SK-N-SH treated with all-trans-retinoic acid at 6 μM for 48 hours (cell line): ENCODE measurements at places on chromosomes 3 and 15.

DNA sequence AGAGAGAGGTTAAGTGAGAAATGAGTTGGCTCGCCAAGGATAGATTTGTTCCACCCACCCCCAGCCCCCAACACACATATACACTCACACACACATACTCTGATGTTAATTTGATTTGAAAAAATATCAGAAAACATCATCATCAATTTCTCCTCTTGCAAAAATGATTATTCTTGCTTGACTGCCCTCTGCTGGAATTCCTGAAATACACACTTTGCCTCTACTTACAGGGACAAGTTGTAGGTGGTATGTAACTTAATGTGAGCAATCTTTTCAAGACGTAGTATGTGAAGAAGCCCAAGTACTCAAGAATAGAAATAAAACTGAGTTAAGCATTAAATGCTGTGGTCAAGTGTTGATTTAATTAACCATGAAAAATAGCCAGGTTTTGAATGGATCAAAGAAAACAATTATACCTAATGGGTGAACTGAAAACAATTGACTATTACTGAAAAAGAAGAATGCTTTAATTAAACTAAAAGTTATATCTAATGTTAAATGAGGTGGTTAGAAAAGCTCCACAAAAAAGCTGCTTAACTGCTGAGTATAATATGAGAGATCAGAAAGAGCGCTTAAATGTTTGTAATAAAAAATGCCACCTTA, 46.6 kb upstream of the MDFIC2 start:
- ATAC-seq = peak; percentile 57; the same call in 1 of the 3 replicates

GRCh38 chr3:132218817-132219755, 98.1 kb upstream of the ACP3 start:
- no peak for ATAC-seq

GRCh38 chr15:96736384-96736783, 405.9 kb downstream of the NR2F2 start:
- ATAC-seq = no peak

DNA sequence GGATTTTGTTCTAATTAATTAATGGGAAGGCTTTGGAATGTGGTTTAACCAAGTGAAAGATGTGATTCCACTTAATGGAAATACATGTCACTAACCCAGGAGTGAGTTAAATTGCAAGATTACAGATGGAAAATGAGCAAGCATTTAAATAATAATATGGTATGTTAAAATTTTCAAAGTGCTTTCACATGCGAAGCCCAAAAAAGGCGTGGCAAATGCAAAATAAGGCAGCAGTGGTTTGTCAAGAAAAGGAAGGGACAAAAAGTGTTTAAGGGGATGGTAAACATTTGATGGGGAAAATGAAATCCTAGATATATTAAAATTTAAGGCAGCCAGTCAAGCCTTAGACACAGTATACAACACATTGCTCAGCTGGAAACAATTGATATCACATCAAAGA, 2.9 kb downstream of the TICRR start:
- no peak for ATAC-seq

DNA sequence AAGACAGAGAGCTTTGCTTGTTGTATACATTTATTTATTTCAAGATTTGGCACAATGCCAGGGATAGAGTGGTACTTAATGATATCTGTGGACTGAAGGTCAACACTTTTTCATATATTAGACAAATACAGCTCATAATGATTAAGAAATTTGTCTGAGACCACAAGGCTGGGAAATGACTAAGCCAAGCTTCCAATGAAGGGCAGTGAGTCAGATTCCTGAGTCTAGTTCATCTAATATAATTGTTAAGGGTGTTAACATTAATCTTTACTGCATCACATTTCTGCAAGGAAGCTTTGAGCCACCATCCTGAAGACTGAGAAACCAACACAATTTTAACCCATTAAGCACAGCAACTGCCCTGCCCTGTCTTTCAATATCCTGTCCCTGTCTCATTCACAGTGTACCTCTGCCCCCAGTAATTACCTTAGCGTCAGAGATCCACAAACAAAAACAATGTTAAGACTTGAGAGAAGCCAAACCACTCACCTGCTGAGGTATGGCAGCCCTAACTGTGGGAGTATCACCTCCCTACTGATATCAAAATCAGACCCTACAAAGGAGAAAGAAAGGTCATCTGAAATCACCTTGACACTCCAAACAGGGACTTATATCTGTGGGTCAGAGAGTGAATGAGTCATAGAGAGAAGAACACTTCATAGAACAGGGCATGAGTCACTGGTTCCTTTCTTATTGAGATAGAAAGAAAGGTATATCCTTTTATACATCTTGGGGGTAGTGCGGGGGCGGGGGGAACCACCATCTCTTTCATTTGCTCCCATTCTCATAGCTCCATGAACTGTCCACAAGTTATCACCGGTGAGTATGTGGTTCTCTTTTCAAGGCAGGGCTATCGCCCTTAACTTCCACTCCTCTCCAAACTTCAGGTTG, 74.7 kb downstream of the MAGI1 start:
- peak; percentile 86 for ATAC-seq

- ATAC-seq = no peak
These were observed 88.4 kb downstream of the ASB7 start for GRCh38 chr15:100690795-100691158.

- no peak for ATAC-seq
These were observed 74.5 kb downstream of the FOXP1 start for GRCh38 chr3:71509066-71509465.

DNA sequence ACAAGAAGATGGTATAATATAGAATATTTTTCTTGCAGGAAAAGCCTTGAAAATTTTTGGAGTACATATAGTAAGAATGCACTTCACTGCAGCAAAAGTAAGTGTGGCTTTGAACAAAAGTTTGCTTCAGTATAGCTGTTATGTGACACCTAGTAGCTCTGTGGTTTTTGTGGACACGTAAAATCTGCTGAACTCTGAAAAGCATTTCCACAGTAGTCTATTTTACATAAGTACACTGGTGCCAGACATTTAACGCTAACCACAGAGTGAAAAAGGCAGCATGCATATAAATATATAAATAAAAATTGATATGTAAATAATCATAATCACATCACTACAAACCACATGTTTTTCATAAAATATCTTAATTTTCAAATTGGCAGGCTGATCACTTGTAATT, 39.8 kb downstream of the CGGBP1 start:
- no peak for ATAC-seq

DNA sequence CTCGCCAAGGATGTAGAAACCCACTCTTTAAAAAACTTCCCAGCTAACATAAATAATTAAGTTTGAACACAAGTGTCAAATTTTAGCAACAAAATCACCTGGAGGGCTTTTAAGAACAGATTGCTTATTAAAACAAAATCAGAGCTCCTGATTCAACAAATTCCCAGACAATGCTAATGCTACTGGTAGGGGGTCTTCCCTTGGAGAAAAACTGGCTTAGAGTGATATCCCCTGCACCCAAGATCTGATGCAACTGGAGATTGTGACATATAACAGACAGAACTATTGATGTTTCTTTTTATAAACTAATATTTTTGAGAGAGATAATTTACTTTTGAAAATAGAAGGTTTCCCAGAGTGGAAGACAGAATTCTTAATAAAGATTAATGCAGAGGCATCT, 19.9 kb downstream of the IGSF10 start:
- ATAC-seq = no peak

DNA sequence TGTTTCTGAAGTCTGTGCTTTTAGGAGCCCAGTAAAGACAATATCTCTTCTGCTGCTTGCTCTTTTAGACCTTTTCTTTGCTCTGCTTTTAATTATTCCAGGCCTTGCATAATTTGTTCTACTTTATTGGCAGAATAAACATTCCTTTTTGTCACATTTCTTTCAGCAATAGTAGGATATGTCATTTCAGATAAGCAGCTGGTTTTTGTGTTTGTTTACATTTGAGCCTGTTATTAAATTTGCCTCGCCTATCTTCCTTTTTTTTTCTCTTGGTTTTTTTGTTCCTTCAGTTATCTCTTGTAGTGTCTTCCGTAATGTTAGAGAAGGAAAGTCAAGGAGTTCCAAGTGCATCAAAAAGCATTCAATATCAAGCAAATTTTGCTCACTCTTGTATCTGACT, 16.4 kb downstream of the ZNF654 start:
- ATAC-seq = no peak

DNA sequence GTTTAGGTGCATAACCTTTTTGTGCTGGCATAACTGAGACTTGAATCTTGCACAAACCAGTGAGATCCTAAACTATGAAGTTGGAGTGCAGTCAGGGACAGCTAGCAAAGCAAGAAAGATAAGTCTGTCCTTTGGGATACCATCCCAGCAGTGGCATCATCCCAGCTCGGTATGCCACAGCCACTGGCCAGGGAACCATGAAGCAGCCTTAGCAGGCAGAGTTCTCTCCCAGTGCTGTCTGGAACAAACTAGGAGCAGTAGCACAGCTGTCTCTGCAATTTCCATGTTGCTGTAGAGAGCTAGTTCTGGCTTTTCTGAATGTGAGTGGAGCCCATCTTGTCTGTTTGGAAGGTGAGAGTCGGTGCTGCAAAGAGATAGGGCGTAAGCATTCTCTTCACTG, 130.3 kb downstream of the DTWD1 start:
- ATAC-seq = no peak

DNA sequence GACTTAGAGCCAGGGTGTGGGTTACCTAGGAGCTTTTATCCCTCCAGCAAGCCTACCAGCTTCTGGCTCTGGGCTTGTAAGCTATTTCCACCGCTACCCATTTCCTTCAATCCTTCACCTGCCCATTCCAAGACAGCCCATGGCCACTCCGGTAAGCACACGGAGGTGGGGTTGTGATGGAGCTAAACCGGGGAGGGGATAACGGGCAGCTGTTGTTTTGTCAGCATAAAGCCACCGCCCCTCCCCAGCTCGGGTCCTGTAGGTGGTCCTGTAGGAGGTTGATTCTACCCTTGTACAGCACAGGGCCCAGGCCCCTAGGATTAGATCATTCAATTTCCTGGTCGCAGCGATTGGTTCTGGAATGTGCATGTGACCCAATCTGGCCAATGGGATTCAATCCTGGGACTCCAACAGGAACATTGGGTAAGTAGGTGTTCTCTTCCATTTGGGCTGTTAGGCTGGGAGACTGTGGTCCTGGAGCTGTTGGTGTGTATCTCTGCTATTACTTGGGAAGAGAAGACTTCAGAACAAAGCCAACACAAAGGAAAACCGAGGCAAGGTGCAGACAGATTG, 150.6 kb downstream of the RAB11A start:
- ATAC-seq = no peak

DNA sequence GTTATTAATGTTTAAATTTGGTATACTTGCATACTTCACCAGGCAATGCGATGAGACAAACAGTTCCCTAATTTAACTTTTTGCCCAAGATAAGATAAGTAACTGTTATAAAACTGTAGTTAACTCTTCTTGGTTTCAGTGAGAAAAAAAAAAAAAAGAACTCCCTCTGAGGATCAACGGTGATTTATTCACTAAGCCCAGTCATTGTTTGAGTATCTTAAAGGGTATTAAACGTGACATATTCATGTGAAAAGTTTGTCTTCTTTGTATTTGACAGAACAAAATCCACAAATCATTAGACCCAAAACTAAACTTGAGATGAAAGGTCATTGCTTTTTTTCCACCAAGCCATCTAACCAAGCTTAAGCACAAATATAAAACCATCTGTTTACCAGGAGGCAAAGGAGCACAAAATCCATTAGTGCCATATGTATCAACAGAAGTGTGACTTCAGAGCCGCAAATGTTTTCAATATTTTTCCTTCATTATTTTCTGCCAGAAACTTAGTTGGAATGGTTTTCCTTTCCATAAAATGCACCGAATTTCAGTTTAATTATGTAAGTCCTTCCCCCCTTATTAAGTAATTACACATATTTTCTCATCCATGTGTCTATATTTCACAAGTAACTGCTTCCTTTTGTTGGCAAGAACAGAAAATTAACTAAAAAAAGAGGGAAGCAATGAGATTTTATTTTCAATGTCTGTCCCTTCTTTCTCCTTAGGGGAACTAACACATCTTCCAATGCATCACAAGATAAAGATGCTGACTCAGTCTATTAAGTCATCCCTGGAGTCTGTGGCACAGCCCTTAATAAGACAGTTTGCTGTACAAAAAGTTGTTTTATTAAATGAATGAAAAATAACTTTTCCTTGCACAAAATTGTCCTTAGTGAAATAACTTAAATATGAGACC, 92.2 kb upstream of the RAP2B start:
- peak; percentile 93 for ATAC-seq

DNA sequence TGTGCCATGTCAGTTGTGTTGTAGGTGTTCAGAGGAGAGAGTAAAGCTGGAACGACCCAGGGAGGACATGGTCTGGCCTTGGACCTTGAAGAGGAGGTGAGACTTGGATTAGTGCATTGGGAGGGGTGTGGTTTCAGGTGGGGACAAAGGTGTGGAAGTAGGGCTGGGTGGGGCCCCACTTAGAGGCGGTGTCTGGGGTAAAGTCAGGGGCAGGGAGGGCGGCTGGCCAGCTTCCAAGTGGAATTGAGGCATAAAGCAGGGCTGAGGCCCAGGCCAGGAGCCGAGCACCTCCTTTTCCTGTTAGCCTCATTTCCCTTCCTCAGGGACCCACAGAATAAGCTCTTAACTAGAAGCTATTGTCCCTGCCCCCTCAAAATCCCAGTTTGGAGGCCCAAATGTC, 36.2 kb upstream of the FLNB start:
- ATAC-seq = no peak

- ATAC-seq = no peak
These were observed 479.4 kb downstream of the NTRK3 start for GRCh38 chr15:87777054-87777561.

GRCh38 chr3:168881804-168882203, 781.7 kb downstream of the MECOM start:
- ATAC-seq = no peak

GRCh38 chr15:68419301-68420175, 12.4 kb downstream of the ITGA11 start:
- ATAC-seq = no peak

- ATAC-seq = peak; percentile 74
These were observed 39.8 kb upstream of the SGO1 start for GRCh38 chr3:20225769-20226168.

- no peak for ATAC-seq
These were observed 186.8 kb downstream of the CHST2 start for GRCh38 chr3:143306407-143306806.

- ATAC-seq = no peak
These were observed 105.1 kb upstream of the FRMD4B start for GRCh38 chr3:69490971-69491370.

- ATAC-seq = peak; percentile 6; the same call in 1 of the 3 replicates
These were observed 48.6 kb downstream of the CMSS1 start for GRCh38 chr3:99866261-99866761.

DNA sequence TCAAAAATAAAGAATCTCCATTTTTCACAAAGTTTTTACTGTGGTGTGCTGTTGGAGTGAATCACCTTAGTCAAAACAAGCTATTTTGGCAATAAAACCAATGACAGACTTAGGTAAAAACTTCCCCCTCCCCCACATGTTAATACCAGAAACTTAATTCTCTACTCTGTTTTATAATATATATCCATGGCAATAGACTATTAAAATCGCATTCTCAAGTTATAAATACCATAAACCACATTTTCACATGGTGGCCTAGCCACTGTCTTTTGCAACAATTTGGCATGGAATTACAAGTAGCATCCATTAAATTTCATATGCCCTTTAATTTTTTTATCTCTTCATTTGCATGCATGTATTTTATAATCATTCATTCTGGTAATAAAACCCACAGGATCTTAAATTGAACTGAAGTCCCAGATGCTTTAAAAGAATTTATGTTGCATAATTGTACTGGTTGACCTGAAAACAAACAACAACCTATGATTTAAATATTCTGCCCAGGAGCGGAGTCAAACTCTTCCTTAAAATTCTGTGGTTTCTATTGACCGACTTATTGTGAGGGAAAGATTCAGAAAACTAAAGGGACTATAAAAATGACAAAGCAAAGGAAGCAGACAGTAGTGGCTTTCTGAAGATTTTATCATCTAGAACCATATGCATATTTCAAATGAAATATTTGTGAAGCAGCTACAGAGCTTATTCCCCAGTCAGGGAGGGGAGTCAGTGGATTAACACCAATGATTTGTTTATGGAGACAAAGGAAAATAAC, 229.0 kb upstream of the TBL1XR1 start:
- no peak for ATAC-seq
